Kidney glomerular epithelial cell (primary cell): ENCODE measurements at places on chromosomes 13 and 19.

DNA sequence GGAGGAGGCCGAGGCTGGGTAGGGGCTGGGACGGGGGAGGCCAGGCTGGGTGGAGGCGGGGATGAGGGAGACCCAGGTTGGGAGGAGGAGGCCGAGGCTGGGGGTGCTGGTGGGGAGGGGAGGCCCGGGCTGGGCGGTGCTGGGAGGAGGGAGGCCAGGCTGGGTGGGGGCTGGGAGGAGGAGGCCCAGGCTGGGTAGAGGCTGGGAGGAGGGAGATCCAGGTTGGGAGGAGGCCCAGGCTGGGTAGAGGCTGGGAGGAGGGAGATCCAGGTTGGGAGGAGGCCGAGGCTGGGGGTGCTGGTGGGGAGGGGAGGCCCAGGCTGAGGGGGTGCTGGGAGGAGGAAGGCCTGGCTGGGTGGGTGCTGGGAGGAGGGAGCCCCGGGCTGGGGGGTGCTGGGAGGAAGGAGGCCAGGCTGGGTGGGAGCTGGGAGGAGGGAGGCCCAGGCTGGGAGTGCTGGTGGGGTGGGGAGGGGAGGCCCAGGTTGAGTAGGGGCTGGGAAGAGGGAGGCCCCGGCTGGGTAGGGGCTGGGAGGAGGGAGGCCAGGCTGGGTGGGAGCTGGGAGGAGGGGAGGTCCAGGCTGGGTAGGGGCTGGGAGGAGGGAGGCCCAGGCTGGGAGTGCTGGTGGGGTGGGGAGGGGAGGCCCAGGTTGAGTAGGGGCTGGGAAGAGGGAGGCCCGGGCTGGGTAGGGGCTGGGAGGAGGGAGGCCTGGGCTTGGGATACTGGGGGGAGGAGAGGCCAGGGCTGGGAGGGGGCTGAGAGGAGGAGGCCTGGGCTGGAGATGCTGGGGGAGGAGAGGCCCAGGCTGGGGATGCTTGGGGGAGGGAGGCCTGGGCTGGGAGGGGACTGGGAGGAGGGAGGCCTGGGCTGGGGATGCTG is 10.7 kb downstream of the TPGS1 start:
- no peak for DNase-seq

GRCh38 chr19:45668342-45668871 is 386 bp downstream of the GIPR start:
- no peak for DNase-seq

GRCh38 chr13:100341327-100341726 is 247.3 kb downstream of the GGACT start:
- no peak for DNase-seq

DNA sequence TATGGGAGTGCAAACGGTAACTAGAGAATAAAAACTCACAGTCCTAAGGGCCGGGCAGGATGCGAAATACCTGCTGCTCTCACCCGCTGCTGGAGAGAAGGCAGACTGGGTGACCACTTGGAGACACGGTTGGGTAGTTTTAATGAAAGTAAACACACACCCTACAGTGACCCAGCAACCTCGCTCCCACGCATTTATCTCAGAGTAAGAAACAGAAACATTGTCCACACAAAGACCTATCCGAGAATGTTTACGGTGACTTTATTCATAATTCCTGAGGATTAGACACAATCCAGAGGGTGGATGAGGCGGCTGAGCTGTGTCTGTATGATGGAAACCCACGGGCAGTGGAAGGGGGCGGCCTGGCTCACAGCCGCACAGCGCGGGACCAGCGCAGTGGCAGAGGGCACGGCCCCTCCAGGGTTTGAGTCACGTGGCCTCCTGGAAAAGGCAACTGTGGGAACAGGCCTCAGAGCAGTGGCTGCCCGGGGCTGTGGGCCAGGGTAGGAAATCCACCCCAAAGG is 73.5 kb upstream of the C13orf46 start:
- peak; percentile 87 for DNase-seq

DNA sequence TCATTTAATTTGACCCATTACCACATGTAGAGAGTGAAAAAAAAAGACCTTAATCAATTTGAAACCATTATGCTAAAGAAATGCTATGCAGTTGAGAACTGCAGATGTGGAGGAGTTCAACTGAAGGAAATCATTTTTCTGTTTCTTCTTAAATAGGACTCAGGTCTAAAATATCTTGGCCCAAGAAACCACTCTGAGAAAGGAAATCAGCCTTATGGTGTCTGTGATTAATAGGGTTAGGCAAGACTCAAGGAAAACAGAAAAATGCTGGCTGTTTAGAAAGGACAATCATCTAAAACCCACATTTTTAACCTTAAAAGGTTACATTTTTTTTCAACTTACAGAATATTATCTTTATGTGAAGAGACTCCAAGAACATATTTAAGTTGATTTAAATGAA is 1.9 kb upstream of the SLITRK1 start:
- no peak for DNase-seq

- DNase-seq = peak; percentile 45
Observed at GRCh38 chr13:30870049-30870884, 35.8 kb upstream of the MEDAG start.

- DNase-seq = no peak
Observed at GRCh38 chr13:76542176-76542575, 344.0 kb downstream of the KCTD12 start.

GRCh38 chr13:64680739-64681138 is 2549.4 kb downstream of the PCDH9 start:
- DNase-seq = no peak

DNA sequence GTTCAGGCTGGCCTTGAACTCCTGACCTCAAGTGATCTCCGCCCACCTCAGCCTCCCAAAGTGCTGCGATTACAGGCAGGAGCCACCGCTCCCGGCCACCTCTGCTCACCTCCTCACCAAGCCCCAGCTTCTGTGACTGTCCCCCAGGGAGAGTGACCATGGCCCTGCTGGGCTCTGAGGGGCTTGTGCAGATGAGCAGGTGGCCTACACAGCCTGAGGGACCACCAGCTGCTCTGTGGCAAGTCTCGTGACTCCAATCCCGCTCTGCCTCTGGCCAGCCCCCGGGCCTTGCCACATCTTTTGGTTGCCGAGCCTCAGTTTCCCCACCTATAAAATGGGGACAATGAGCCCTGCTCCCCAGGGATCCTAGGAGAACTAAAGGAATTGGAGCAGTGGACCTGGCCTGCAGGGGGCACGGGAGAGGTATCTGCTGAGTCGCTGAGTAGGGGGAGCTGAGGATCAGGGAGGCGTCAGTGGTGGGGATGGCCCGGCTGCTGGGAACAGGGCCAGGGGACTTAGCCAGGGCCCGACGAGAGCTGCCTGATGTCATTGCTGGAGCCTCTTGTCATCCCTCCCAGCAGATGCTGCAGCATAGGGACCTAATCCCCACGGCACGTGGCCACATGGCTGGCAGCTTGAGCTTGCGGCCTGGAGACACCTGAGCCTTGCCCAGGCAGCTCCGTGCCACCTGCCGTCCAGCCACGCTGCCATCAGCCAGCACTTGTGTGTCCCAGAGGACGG is 74.7 kb downstream of the GADD45B start:
- no peak for DNase-seq
